ENCODE measurements at places on chromosomes 7 and 10.

DNA sequence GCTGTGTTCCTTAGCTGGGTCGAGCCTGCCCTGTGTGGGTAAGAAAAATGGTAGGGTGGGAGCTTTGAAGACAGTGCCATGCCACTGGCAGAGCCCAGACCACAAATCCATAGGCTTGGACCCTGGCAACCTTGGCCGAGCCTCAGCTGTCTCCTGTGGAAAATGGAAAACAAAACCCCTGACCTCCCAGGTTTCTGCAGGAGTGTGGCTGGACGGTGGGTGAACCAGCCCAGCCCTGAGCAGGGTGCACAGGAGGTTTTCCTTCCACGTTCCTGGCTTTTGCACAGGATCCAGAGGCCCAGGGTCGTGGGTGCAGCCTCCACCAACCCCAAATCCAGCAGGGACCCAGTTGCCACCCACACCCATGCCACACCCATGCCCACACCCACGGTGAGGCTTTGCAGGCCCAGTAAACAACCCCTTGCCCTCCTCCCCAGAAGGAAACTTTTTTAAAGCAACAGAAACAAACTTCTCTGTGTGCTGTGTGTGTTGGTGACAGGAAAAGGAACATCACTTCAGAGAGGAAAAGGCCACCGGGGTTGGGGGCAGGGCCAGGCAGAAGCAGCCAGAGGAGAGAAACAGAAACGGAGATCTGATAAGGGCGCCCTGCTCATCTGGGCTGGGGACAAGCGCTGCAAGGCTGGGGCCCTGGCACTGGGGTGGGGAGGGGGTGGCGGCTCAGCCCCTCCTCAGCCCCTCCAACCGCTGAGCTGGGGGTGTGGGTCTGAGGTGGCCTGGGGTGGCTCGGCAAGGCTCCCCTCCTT, 20.7 kb upstream of the ZMIZ1 start:
- no peak for DNase-seq

GRCh38 chr7:131557652-131558385, 1.4 kb upstream of the PODXL start:
- no peak for DNase-seq

DNA sequence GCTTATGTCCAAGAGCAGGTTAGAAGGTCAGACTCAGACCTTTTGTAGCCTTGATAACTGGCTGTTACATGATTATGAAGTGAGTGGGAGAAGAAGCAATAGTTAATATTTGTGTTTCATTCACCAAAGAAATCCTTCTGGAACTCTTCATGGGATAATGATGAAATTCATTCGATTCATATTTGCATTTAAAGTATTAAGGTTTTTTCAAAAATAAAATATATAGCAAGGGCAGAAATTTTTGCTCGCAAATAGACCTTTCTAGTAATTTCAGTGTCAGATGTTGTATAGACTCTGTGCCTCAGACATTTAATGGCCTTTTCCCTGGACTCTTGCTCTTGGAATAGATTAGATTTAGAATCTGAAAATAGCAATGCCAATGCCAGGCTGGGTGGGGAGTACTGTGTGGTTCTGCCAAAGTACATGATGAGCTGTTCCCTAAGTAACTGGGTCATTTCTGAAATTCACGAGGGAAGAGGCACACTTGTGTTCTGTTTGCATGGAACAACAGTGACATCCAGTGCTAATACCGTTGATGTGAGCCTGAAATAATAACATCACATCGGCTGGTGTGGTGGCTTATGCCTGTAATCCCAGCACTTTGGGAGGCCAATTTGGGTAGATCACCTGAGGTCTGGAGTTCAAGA, 119.2 kb downstream of the MBL2 start:
- no peak for DNase-seq

GRCh38 chr10:100781145-100781665, 35.8 kb downstream of the PAX2 start:
- no peak for DNase-seq

DNA sequence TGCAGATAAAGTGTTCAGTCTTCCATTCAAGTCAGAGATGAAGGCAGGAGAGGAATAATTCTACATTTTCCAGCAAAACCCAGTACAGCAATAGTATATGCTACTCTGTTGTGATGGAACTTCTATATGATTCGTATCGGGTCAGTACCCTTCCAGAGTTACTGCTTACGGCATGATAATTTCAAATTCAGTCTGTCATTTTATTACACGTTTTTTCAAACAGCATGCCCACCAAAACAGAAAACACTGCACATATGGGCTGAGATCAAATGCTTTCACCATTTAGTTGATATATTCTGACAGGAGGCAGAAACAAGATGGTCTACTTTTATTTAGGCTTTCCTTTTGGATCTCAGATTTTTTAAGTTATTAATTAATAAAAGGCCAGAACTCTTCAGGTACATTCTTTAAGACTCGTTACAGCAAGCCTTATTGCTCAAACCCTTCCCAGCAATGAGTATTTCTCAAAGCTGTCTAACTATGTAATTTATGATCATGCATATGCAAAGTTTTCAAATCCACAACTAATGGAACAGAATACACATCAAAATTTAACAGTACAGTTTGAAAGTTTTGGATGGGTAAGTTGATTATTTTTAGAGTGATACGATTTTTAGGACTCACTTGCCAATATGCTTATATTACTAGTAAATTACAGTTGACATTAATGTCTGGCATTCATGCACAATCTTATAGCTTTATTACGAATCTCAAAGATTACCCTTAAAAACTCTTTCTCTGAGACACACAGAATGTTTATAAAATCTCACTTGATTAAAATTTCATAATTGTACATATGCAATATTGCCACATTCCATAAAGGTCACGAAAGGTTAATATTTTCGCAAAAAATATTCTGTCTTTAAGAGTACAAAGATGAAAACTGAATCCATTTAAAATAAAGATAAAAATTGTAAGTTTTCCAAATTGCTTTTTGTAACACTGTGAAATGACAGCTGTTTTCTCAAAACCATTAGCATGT, 91.0 kb downstream of the ANK3 start:
- no peak for DNase-seq

Data from mesothelial cell of epicardium (in vitro differentiated cells).